ENCODE measurements at places on chromosomes 16 and 17. TPM values are rescaled to one million over a fixed set of nuclear protein-coding genes. Genes with fewer than 3 reads are reported as not detected.

DNA sequence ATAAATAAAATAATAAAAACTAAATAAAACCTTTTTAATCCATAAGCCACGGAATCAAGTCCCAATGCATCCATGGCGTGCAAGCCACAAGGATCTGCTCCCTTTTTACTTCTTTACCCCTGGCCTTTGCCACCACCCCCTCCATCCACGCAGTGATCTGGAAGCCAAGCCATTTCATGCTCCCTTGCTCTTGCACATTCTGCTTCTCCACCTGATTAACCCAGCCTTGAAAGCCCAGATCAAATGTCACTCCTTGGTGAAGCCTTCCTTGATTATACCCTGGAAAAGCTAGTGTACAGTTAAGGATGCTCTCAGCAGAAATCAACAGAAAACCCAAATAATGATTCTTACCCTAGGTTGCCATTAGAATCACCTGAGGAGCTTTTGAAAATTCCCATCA lies 9.9 kb downstream of the LRRC3C start:
- no peak overlapping the region for H3K4me3 ChIP-seq
- H3K4me1 ChIP-seq = peaks cover 23% of the 10 kb centered on the region
- no peak overlapping the region for H3K27ac ChIP-seq

DNA sequence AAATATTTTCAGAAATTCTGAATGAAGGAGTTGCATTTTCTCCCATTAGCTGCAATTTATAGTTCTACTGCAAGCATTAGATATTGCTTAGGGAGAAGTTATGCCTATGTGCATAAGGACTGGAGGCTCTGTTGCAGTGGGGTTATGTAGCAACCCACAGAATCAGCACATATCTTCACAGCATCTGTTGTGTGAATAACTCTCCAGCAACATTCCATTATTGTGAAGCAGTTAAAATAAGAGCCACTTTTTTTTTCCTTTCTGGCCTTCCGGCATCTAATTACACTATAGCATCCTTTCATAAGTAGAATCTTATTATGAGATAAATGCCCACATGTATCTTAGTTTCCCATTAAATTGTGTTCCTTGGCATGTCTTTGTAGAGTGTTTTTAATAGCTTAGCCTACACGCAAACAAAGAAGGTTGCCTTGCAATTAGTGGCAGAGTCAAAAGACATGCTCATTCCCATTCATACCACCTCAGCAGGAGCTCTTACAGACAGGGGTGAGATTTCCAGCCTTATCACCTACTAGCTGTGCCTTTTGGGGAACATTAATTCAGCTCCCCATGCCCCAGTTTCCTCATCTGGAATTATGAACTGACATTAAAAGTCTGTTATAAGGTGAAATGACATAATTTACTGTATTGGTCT lies 596.0 kb upstream of the GOT2 start:
- H3K27ac ChIP-seq = no peak overlapping the region
- no peak for DNase-seq
- peaks cover 62% of the 10 kb centered on the region for H3K27me3 ChIP-seq
- peaks cover 22% of the 10 kb centered on the region for H3K4me1 ChIP-seq

DNA sequence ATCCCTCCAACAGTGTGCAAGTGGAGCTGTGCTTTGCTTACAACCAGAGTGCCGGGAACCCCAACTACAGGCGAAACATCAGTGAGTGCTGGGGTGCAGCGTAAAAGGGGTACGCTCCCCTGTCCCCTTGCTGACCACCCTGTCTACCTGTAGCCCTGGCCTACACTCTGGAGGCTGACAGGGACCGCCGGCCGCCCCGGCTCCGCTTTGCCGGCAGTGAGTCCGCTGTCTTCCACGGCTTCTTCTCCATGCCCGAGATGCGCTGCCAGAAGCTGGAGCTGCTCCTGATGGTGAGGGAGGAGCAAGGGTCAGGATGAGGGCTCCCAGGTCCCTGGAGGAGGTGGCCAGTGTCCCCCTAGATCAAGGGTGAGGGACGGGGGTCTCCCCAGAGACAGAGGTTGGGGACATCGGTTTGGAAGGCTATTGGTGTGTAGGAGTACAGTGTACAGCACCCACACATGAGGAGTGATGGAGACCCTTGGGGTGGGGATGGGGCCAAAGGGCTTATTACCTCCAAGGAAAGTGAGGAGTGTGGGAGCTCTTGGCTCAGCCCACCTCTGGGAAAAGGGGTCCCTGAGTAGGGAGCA lies 19.6 kb upstream of the PDK2 start:
- H3K27me3 ChIP-seq = no peaks in the 10 kb centered on the region
- no peak overlapping the region for H3K4me3 ChIP-seq
- peaks cover 11% of the 10 kb centered on the region for H3K4me1 ChIP-seq

Gene SRR
- 6.9 TPM for total RNA-seq

Gene CCDC144A
- 2.6 TPM for total RNA-seq

GRCh38 chr16:9322769-9323168 lies 231.3 kb downstream of the HAPSTR1 start:
- peaks cover 4% of the 10 kb centered on the region for H3K36me3 ChIP-seq
- H3K27me3 ChIP-seq = no peaks in the 10 kb centered on the region
- no peak for DNase-seq
- H3K4me1 ChIP-seq = peaks cover 21% of the 10 kb centered on the region
- H3K27ac ChIP-seq = no peak overlapping the region

DNA sequence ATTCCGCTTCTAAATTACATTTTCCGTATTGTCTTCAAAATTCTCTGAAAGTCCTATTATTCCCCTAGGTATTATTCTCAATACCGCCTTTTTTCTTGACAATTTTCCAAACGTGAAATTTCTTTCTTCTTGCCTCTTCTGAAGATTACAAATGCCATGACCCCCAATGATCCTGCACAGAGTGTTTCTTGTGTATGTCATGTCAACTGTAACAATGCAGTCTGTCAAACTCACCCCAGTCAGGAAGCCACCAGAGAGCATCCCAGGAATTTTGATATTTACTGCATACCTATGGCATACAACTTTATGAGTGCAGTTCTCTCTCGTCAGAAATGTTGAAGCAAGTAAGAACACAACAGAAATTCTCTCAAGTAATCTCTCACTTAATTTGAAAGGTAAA lies 847.3 kb upstream of the CDH8 start:
- H3K36me3 ChIP-seq = no peaks in the 10 kb centered on the region
- no peak for DNase-seq
- no peak overlapping the region for H3K27ac ChIP-seq
- H3K4me1 ChIP-seq = no peaks in the 10 kb centered on the region

GRCh38 chr17:65559461-65559803 lies 2.0 kb downstream of the AXIN2 start:
- no peak overlapping the region for H3K4me3 ChIP-seq
- DNase-seq = no peak
- H3K27ac ChIP-seq = peak overlapping the region; percentile 91
- peaks cover 13% of the 10 kb centered on the region for H3K4me1 ChIP-seq
- peaks cover 18% of the 10 kb centered on the region for H3K27me3 ChIP-seq
- no peaks in the 10 kb centered on the region for H3K36me3 ChIP-seq

Measured in WTC11 (cell line).